Urinary bladder (tissue), 4 donors: ENCODE measurements at places on chromosomes 4 and X. TPM values are rescaled to one million over a fixed set of nuclear protein-coding genes. Genes with fewer than 3 reads are reported as not detected.

Gene HTR2C
- polyA plus RNA-seq = 0.01 TPM

Gene LINC00632
- polyA plus RNA-seq = 2.0 TPM

Gene ARHGAP24
- polyA plus RNA-seq = 17.5 TPM

Gene ART3
- 1.0 TPM for polyA plus RNA-seq

Gene CT45A1
- polyA plus RNA-seq = not detected

Gene COMMD8
- 16.6 TPM for polyA plus RNA-seq

Gene CD99L2
- 54.4 TPM for polyA plus RNA-seq

Gene BMPR1B
- 0.13 TPM for polyA plus RNA-seq

Gene GAGE13
- not detected for polyA plus RNA-seq

Gene TMEM35A
- 23.2 TPM for polyA plus RNA-seq

Gene HCFC1
- polyA plus RNA-seq = 35.2 TPM

Gene DDX53
- polyA plus RNA-seq = not detected

Gene HAND2
- polyA plus RNA-seq = 75.1 TPM

Gene BMP3
- 1.2 TPM for polyA plus RNA-seq

Gene ARMCX2
- polyA plus RNA-seq = 42.8 TPM

Gene HTRA3
- polyA plus RNA-seq = 37.0 TPM

Gene RTL3
- 0.03 TPM for polyA plus RNA-seq

Gene PPARGC1A
- polyA plus RNA-seq = 1.3 TPM

Gene ZNF732
- 0.19 TPM for polyA plus RNA-seq

Gene FAM9C
- 0.08 TPM for polyA plus RNA-seq

Gene F8A2
- polyA plus RNA-seq = not detected

Gene CFAP47
- 0.01 TPM for polyA plus RNA-seq

Gene JAKMIP1
- polyA plus RNA-seq = 0.61 TPM

Gene SLC26A1
- 0.20 TPM for polyA plus RNA-seq

Gene CT45A6
- not detected for polyA plus RNA-seq

Gene PFKFB1
- polyA plus RNA-seq = 0.23 TPM

Gene TRPC5OS
- not detected for polyA plus RNA-seq

Gene PLXNB3
- 25.8 TPM for polyA plus RNA-seq

Gene PRR32
- not detected for polyA plus RNA-seq

Gene ARHGAP6
- polyA plus RNA-seq = 19.6 TPM

Gene TMEM175
- 32.8 TPM for polyA plus RNA-seq

Gene DOCK11
- polyA plus RNA-seq = 15.3 TPM

Gene SLC4A4
- 1.4 TPM for polyA plus RNA-seq

Gene ODAPH
- not detected for polyA plus RNA-seq

Gene HMGN5
- 14.5 TPM for polyA plus RNA-seq

Gene PALLD
- 760 TPM for polyA plus RNA-seq

Gene PRKG2
- polyA plus RNA-seq = 0.19 TPM

Gene SEC31A
- polyA plus RNA-seq = 109 TPM

Gene CFP
- polyA plus RNA-seq = 3.3 TPM

Gene L1CAM
- 12.7 TPM for polyA plus RNA-seq

Gene DGKK
- polyA plus RNA-seq = 0.08 TPM

Gene CCSER1
- polyA plus RNA-seq = 1.4 TPM

Gene BRS3
- polyA plus RNA-seq = 0.10 TPM

Gene FABP2
- not detected for polyA plus RNA-seq

Gene TEX13B
- not detected for polyA plus RNA-seq

Gene SPANXB1
- polyA plus RNA-seq = not detected

Gene KCND1
- polyA plus RNA-seq = 3.3 TPM

Gene CYP4V2
- polyA plus RNA-seq = 17.9 TPM

Gene UGT2B7
- 0.25 TPM for polyA plus RNA-seq

Gene DCHS2
- 1.2 TPM for polyA plus RNA-seq

Gene TMSB15B
- 9.3 TPM for polyA plus RNA-seq

Gene CRLF2
- polyA plus RNA-seq = 0.20 TPM

Gene REPS2
- polyA plus RNA-seq = 1.3 TPM
